Gastroesophageal sphincter (tissue), 4 donors: ENCODE measurements at places on chromosomes 5 and 9.
A peak's percentile ranks its signal among the peaks of the same experiment; 100 is the strongest.

DNA sequence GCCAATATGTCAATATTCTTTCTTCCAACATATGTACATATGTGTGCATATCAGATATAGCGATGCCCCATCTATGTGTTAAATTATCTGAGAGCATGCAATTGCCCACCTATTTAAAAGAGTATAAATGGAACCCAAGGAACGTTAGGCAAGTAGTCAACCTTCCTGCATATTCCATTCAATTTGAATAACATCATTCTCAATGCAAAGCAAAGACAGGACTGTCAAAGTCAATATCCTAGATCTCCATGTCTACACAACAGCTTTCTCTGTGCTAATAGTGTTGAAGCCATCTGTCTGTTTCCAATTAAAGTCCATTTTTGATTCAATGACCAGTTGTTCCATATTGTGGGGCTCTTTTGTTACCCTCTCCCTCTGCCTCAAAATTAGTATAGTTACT, 85.3 kb upstream of the COX7C start:
- ATAC-seq, result no peak

DNA sequence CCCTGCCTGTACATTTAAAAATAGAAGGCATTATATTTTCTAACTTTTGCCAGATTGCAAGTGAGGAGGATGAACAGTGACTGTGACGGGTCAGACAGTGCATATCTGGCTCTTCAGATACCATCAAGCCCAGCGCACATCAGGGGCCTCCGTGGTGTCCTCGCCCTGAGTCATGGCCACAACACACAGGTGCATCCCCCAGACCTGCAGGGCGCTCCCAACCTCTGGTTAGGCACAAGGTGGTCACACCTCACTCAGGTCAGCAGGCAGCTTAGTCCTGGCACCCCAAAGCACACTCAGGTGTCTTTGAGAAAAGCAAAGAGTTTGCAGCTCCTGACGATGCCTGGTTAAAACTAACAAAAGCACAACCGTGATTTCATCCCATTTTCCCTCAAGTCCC, 28.6 kb downstream of the IRX2 start:
- ATAC-seq, result no peak

GRCh38 chr5:164207646-164208045, 702.2 kb downstream of the MAT2B start:
- ATAC-seq, result no peak

- ATAC-seq, result no peak
Observed at GRCh38 chr5:140049713-140050112, 6.6 kb upstream of the NRG2 start.

DNA sequence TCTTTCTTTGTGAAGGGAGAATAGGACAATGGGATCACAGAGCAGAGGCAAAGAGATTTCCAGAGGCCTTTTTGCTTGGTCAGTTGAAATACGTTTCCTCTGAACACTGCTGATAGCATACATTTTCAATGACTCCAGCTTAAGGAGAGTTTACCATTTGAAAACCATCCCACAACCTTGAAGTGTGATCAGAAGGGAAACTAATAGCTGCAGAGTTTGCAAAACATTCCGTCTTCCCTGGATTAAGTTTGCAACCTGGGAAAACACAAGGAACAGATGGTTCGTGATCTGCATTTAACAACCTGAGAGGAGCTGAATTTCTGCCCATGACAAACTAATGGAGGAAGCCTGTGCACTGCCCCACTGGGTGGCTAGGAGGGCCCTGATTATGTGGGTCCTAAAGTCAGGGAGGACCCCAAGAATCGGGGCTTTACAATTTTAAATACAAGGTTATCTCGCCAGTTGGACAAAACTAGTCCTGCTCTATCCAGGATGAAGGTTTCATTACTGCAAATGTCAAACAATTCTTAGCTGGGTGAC, 35.6 kb downstream of the MTX3 start:
- no peak for ATAC-seq

DNA sequence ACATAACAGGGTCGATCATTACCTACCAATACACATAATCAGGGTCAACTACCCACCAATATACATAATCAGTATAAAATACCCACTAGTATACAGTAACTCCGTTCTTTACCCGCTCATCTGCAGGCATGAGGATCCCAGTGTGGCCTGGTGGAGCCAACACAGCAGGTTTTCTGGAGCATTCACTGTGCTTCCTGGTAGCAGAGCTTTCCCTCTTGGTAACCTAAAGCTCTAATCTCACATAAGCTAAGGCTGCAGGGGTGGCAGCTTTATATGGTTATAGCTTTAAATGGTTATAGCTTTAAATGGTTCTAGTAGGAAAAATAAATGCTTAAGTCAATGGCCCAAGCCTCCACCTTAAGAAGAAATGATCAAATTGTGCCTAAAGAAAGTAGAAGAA, 11.9 kb downstream of the LCN1 start:
- no peak for ATAC-seq

DNA sequence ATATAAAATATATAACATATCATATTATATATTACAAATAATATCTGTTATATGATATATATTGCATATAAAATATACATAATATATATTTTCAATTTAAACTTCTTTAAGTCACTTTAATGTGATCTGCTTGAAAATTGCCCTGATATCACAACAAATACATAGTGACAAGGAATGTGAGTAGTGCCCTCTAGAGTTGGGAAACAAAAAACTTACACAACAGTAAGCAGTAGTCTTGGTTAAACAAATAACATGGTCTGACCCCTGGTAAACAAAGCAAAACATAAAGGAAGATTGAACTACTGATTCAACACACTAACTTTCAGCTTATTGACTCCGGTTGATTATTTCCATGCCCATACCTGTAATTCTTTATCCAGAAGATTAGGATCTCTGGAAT, 188.3 kb upstream of the NMUR2 start:
- no peak for ATAC-seq

GRCh38 chr5:133430095-133430494, 182.2 kb downstream of the FSTL4 start:
- no peak for ATAC-seq

GRCh38 chr5:154421868-154422267, 23.9 kb upstream of the SAP30L start:
- no peak for ATAC-seq

DNA sequence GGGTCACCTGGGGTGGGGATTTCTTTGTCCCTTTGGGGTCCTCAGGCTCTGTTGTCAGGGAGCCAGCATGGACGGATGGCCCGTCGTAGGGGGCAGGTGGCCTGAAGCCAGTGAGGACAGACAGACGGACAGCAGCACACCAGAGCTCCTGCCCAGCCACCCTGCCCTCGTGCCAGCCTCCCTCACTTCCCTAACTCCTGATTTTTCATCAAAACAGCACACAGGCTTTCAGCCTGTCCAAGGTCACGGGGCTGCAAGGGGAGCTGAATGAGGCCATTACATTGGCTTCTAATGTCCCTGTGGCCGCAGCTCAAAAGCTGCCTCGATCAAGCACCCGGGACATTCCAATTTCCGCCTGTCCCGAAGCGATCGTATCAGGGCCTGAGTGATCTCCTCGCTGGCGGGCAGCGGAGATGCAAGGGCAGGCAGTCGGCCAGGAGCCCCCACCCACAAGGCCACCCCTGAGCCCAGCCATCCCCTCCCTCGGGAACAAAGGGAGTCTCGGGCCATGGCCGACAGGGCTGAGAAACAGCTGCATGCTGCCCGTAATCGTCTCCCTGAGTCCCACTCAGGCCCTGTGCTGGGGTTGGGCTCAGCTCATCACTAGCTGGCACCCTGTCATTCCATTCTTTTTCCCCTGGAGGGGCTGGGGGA, 50.5 kb upstream of the RNU6ATAC start:
- no peak for ATAC-seq

GRCh38 chr9:133181561-133181960, 17.8 kb upstream of the GBGT1 start:
- ATAC-seq, result no peak

GRCh38 chr5:79560771-79561524, 47.0 kb upstream of the HOMER1 start:
- ATAC-seq, result no peak

DNA sequence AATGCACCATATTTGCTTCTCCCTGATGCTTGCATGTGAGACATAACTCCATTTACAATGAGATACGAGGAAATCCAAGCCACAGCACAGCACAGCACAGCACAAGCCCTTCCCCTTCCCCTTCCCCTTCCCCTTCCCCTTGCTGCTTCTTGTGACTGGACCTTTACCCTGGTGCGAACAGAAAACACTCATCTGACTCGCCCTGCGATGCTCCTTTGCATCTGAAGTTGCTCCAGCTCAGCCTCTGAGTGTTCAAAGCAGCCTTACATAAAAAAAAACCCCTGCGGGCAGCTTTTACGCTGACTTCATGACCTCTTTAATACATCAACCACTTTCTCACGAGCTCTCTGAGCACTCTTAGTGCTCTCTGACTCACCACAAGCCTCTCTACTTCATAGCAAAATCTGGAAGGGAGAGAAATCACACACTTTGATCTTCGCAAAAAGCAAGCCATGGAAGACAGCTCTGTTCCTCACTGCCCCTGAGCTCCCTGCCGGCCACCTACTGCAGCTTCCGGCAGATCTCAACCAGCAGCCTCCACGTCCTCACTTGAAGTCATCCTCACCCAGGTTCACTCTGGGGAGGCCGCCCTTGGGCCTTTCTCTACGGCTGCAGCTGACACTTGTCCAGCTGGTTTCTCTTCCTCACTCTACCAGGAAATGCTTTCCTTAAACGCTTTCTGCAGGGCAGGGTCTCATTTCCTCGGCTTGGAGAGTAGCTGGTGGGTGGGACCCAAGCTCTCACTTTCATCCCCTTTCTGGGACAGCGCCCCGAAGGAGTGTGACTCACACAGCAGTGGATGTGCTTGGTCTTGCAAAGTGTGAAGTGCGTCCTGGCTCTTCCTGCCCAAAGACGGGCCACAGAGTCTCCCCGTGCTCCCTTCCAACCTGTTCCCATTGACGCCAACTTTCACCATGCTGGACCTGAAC, 5.3 kb downstream of the SLC34A1 start:
- peak; percentile 29 for ATAC-seq

- no peak for ATAC-seq
Observed at GRCh38 chr5:169112016-169112415, 188.9 kb downstream of the SLIT3 start.

DNA sequence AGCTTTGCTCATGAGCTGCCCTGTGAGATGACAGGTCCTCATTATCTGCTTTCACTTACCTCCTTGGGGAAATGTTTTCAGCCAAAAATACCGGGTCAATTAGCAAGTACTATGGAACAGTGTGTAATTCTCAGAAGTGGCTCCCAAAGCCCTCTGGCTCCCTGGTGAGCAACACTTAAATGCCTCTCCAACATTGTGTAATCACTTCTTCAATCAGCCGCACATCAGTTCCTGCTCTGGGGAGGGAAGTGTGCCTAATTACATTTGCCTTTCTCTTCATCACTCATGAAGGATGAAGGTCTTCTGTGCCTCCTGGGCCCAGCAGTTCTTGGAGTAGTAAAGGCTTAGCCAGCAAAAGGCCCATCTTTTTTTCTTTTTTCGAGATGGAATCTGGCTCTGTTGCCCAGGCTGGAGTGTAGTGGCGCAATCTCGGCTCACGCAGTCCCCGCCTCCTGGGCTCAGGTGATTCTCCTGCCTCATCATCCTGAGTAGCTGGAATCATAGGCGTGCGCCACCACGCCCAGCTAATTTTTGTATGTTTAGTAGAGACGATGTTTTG, 23.1 kb downstream of the NIM1K start:
- ATAC-seq, result no peak
